ENCODE measurements at places on chromosomes 2 and 18.

GRCh38 chr2:17326717-17327116, 191.5 kb downstream of the RAD51AP2 start:
- DNase-seq: no peak

GRCh38 chr18:25039781-25040180, 312.2 kb downstream of the ZNF521 start:
- DNase-seq: no peak

DNA sequence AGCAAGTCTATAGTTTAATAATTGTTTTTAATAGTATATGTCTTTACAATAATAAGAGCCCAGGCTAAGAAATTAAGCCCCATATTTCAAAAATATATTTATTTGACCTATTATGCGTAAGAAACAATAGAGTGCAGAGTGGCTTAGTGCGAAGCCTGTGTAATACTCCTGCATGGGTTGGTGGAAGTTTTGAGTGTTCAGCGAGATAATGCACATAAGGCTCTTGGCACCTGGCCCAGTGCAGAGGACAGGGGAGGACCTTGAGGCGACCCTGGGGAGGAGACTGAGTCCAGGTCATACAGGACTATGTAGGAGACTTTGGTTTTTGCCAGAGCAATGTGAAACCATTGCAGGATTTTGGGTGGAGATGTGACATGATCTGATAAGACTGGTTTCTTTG, 132.4 kb upstream of the ST6GAL2 start:
- no peak for DNase-seq

DNA sequence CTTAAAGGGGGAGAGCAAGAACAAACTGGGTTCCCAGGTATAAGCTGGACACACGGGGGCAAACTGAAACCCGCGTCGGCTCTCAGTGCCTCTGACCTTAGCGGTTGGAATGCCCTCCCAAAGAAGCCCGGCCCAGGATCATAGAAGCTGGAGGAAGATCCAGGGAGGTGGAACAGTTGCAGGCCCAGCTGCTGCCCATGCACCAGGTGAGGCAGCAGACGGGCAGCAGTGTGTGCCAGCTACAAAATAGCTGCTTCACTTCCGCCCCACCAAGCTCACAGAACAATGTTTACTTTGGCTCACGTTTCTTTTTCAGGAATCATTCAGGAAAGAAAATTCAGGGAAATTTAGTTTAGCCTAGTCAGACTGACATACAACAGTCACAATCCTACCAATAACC, 3.9 kb upstream of the ERMN start:
- no peak for DNase-seq

GRCh38 chr2:180017784-180018183, 10.7 kb upstream of the CWC22 start:
- DNase-seq: no peak

GRCh38 chr2:61620244-61621159, 82.3 kb upstream of the XPO1 start:
- DNase-seq: peak; percentile 54

GRCh38 chr2:15472876-15473275, 88.3 kb downstream of the NBAS start:
- no peak for DNase-seq

DNA sequence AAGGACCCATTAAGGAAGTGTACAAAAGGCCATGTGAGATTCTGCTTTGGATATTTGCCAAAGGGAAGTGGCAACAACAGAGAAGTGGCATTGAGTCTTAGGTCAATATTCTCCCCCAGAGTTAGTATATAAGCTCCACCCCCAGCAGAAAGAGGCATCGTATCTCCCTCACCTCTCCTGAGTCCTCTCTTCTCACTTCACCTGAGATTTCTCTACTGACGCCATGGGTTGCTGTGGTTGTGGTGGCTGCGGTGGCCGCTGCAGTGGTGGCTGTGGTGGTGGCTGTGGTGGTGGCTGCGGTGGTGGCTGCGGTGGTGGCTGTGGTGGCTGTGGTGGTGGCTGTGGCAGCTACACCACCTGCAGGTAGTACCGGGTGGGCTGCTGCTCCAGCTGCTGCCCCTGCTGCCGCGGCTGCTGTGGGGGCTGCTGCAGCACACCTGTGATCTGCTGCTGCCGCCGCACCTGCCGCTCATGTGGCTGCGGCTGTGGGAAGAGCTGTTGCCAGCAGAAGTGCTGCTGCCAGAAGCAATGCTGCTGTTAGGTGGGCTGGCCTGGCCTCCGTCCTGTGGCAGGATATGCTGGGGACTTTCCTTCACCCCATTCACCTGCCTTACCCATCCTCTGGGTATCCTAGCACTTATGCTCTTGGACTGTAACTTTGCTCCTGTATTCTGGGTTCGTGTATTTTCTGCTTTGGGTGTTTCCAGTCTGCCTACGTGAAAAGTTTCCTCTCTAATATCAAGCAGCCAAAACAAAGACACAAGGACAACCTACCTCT, 5.9 kb downstream of the SCYGR3 start:
- no peak for DNase-seq

DNA sequence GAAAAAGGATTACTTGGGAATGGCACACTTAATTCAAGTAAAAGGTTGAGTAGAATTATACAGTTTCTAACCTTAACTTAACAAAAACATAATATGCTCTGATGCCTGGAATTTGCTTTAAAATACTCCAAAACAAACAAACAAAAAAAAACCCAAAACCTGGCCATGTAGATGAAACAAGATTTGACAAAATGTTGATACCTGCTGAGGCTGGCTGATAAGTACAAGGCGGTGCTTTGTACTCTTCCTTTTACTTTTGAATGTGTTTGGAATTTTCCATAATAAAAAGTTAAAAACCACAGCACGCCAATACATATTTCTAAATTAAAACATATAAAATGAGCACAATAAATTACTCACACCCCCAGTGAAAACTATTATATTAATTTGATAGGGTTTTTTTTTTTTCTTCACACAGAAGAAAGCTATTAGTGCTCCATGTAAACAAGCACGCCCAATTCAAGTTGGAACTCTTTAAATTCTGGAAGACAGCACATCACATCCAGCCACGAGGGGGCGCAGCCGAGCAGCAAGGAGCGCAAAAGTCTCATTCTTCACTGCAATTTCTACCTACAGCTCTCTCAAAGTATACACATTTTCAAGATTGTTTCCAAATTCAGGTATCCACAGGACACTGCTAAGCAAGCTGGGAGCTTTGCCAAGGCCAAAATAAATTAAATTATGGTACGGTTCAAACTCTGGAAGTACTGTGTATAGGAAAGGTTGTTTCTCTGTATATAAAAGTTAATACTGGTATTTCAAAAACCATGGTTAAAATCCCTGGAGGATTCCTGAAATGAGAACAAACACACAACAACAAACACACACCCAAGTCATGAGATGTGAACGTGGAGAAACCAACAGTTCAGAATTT, 7.5 kb downstream of the SERTAD2 start:
- DNase-seq: no peak

DNA sequence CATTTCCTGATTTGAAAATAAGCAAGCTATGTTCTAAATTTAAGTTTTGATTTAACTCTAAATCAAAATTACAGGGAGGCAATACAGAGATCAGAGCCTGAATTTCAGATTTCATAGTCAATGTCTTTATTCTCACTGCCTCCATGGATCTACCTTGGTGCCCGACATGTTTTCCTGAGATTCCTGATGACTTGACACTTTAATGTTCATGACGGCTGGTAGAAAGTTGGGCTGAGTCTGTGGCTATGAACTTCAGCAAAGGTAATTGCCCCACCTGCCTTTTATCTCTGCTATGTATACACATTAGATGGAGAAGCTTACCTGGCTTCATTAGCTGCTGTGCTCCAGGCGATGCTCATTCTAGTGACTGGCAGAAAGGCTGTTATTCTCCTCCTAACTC, 1390.5 kb upstream of the CELF4 start:
- DNase-seq: no peak

GRCh38 chr2:226661789-226662545, 137.7 kb downstream of the IRS1 start:
- peak; percentile 64 for DNase-seq

DNA sequence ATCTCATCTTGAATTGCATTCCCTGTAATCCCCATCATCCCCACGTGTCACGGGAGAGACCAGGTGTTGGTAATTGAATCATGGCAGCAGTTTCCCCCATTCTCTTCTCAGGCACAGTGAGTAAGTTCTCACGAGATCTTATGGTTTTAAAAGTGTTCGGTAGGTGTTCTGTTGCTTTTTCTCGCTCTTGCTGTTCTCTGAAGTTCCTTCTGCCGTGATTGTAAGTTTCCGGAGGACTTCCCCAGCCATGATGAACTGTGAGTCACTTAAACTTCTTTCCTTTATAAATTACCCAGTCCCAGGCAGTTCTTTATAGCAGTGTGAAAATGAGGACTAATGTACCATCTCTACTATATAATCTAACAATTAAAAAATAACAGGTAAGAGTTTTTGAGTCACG, 409.9 kb upstream of the NRXN1 start:
- no peak for DNase-seq

GRCh38 chr18:46461993-46462392, 195.0 kb downstream of the LOXHD1 start:
- no peak for DNase-seq

DNA sequence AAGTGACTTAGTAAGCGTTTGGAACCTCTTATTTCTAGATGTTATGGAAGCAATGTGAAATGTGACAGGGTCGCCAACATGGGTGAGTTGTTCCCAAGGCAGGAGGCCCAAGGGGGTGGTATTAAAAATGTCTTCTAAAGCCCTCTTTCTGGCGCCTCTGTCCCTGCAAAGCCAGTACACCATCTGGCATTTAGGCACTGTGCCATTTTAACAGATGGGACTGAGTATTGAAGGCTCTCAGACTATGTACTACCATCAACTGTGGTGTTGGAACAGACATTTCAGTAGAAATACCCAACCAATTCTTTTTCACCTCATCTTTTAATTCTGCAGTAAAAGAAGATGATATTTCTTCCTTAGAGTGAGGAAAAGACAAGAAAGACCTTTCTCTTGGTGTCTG, 384.5 kb upstream of the MMADHC start:
- DNase-seq: no peak

- DNase-seq: no peak
Observed at GRCh38 chr2:144084114-144084661, 435.7 kb downstream of the ZEB2 start.

DNA sequence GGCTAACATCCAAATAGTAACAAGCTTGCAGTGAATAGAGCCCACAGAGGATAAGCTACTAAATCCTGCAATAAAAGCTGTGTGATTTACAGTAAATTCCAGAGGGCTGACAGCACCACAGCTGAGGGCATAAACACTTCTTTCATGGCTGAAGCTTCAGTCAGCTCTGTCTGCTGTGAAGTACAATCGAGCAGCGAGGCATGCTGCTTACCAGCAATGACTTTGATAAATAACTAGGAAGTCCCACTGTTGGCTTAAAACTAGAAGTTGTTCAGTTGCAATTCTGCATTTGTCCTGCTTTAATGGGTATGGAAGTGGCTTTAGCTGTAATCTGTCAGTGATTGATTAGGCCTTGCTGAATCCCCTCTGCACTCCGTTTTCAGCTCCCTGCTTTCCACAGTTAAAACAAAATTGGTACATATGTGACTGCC, 65.2 kb upstream of the FIGN start:
- peak; percentile 84 for DNase-seq

GRCh38 chr18:41569867-41570266, 385.2 kb upstream of the PIK3C3 start:
- DNase-seq: no peak

DNA sequence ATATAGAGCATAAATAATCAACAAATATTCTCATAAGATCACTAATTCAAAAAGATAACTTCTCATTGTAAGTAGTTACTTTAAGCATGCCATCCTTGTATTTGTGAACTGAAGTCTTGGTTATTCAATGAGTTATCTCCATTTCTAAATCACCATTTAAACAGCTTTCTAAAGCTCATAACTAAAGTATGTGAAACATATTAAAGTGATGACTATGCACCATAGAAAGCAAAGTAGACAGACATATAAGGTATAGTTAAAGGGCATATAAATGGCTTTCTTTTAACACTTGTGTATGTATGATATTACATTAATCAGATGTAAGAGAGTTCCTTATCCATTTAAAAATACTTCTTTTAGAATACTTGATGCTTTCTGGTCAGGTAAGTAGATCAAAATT, 83.5 kb downstream of the IKZF2 start:
- DNase-seq: no peak

DNA sequence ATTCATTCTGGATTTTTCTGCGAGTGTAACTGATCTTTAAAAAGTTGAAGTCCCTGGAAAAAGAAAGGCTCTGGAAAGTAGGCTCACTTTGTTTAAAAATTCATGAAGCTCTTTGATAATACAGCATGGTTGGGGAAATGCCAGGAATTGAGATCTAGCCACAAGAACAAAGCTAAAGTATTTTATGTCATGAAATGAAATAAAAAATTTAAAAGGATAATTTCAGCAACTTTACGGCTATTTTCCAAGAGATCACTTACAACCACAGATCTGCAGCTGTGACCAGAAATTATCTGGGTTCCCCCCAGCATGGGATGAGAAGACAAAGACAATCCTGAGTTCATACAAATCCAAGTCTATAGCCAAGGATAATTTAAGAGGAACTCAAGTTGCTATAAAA, 25.3 kb upstream of the RFX8 start:
- no peak for DNase-seq

GRCh38 chr2:205352593-205352992, 329.7 kb upstream of the NRP2 start:
- DNase-seq: peak; percentile 41

- no peak for DNase-seq
Observed at GRCh38 chr2:112870841-112871835, 34.6 kb upstream of the IL1B start.

- no peak for DNase-seq
Observed at GRCh38 chr18:13642440-13642827, 83.9 kb downstream of the FAM210A start.

DNA sequence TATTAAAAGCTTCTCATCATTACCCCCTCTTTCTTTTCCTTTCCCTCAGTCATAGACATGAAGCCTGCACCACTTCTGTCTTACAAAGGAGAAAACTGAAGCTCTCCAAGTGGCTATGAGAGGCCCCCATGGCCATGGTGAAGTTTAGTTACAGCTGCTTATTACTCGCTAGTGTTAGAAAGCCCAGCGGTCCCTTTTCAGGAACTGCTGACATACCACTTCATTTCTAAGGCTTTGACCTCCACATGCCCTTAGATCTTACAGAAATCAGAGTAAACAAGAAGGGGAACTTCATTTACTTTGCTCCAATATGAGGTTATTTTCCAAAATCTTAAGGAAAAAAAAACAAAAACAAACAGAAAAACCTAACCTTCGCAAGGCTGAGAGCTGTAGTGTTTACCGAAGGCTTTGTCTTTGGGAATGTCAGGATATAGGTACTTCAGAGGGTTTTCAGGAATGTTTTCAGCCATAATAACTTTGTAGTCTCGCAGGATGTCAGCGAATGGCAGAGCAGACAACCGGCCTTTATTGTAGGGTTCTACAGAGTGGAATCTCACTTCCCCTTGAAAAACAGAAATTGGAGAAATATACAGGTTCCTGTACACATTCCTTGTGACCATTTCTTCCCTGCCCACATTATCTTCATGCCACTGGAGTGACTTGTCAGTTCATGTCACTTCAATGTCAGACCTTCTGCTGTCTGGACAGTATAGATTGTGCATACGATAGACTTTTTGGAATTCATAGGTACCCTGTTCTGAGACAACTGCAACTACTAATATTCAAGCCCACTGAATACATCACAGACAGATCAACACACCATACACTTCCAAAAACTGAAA, 18.8 kb upstream of the STAT1 start:
- no peak for DNase-seq

Data from AG09309 (cell line).